NCI-H2107 (cell line): ENCODE measurements at places on chromosomes 1 and 21.

DNA sequence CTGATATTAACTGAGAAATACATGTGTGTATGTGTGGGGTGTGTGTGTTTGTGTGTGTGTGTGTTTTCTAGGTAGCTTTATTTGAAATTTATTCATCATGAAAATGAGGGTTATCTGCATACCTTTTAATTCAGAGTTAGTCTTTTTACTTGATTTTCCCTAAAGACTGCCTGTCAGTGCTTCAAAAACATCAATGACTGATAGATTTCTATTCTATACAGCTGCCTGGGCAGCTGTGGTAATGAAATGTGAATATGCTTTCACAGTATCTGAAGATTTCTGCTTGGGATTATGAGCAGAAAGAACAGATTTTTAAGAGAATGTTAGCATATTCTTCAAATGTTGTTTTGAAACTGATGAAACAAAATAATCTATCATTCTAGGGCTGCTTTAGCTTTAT, 119.7 kb upstream of the ZRANB2 start:
- no peak for DNase-seq

- no peak for DNase-seq
Observed at GRCh38 chr1:48726139-48726538, 50.6 kb downstream of the BEND5 start.

DNA sequence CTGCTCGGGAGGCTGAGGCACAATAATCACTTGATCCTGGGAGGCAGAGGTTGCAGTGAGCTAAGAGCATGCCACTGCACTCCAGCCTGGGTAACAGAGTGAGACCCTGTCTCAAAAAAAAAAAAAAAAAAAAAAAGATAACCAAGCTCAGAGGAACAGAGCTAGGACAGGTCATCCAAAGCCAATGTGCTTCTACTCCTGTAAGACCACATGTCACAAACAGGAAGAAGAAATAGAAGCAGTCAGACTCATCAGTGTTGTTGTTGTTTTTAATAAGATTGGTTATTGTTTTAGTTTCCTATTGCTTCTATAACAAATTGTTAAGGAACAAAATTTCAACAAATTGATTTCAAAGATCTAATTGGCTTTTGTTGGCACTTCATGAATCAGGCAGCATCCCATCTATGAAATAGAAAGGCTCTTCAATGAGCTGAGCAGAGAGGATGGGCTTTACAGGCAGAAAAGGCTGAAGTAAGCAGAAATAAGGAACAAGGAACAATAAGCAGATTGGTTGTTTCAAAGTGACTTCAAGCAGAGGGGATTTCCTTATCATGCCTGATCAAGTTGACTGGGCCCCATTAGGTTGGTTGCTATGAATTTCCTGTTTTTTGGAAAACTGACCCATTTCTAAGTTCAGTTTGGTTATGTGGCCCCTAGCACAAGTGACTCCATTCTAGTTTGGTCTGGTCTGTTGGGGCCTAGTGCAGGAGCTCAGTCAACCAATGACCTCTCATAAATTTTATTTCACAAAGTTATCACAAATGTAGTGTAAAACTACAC, 6.0 kb upstream of the AKNAD1 start:
- DNase-seq, result no peak

DNA sequence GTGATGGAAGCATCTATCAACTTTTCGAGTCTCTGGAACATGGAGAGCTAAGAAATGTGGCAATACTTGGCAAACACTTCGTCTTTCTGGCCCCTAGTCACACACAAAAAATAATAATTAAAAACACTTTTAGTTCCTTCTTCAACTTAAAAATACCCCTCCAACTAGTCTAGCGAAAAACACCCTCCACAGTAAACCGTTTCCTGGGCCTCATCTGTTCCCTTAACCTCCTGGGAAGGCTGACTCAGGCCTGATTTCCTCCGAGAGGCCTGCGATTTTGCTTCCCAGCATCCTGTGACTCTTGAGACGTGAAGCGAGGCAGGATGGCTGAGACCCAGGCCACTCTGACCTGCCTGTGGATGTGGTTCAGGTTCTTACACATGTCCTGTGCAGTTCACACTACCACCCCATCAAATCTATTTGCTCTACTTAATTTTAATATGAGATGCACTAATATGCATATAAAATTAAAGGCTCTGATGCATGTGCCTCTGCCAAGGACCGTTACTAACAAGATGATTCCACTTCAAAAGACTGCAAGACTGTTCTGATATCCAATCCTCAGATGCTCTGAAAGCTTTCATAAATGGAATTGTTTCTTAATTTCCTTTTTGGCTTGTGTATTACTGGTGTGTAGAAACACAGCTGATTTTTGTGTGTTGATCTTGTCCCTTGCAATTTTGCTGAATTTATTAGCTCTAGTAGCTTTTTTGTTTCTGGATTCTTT, 3.5 kb downstream of the NAV1 start:
- DNase-seq, result no peak

- DNase-seq, result peak; percentile 48
Observed at GRCh38 chr1:43586136-43586731, 55.6 kb downstream of the PTPRF start.

DNA sequence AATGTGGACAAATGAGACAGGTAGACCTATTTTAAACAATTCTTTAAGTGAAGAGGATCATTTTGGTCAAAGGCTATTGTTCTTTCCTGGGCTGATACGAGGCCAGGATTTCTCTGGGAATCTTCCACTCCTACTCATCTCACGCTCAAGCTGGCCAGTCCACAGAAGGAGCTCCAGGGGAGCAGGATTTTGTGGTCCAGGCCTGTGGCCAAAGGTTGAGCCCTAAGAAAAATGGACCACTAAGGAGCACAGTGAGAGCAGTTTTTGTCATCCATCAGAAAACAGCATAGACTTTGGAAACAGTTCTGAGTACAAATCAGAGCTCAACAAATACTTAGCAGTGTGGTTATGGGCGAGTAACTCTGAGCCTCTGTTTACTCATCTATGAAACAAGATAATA, 260.2 kb upstream of the RUNX1 start:
- DNase-seq, result no peak

GRCh38 chr1:160078512-160079195, 2.7 kb upstream of the KCNJ9 start:
- no peak for DNase-seq

GRCh38 chr1:212161231-212161781, 123.9 kb upstream of the PPP2R5A start:
- DNase-seq, result no peak

DNA sequence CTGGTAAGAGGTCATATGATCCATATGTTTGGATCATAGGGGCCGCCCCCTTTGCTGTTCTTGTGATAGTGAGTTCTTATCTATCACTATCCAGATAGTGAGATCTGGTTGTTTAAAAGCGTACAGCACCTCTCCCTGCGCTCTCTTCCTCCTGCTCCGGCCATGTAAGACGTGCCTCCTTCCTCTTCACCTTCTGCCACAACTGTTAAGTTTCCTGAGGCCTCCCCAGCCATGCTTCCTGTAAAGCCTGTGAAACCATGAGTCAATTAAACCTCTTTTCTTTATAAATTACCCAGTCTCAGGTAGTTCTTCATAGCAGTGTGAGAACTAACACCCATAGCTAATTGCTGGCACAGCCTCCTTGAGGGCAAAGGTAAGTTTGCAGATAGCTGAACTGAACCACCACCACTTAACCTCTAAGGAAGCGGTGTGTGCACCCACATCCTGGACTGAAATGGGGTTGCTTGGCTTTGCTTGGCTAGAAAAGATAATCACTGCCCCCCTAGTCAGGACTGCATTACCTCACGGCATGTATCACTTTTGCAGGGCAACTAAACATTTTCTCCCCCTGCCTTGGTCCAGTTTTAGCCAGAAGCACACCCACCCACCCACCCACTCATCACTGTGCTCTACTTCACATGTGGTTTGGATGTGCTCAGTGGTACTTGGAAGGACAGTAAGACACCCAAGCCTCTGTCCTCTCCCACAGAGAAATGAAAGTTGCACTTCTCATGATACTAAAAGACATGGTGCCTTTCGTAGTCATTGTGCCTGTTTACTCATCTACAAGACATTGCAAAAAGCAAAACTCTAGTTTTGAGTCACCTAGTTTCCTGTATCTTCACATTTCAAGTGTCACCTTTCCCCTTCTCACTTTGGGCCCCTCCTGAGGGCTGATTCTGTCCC, 23.1 kb upstream of the PTAFR start:
- no peak for DNase-seq

DNA sequence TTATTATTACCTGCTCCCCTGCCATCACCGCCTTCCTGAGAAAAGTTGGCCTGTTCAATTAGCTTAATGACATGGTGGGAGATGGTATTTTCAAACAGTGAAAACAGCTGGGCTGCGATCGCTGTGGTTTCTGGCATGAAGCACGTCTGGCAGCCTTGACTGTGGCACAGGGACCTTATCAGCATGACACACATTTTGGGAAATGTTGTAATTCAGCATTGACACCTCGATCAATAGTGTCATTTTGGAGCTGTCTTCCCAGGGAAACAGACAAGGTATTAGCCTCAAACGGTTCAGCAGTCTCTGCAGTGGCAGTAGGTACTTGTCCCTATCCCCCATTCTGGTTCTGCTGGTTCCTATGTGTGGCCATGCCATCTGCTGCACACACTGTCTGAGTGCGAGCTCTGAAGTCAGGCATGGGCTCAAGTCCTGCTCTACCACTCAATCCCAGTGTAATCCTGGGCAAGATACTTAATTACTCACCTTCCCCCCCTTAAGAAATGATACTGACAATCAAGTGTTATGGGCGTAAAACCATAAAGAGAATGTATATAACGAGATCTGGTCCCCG, 154.5 kb upstream of the KCND3 start:
- DNase-seq, result no peak

DNA sequence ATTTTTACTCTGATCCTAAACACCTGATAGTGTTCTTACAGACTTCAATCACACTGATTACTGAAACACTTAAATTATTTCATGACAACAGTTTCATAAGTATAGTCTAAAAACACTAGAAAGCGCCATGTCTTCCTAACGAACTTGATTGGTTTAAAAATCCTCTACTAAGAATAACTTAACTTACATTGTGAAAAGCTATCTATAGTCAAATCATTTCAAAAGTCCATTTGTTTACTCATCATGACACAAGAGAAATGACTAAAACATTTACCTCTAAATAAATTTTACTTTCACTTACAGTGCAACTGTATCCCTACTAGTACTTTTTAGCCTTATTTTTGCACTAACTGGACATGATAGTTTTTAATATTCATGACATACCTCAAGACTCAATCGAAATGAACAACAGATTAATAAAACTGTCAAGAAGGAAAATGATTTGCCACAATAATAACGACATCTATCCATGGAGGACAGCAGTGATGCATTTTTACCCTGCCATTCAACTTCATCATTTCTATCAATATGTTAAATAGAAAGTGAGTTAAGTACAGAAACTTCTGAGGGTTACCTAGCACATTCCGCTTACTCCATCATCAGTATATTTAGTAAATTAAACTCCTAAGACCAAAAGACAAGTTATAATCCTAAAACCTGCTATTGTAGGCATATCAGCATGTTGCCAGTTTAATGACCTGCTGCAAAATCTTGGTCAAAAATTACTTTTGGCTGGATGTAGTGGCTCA, 38.4 kb downstream of the AHCTF1 start:
- DNase-seq, result no peak

GRCh38 chr1:23478896-23479665, 4.9 kb downstream of the ASAP3 start:
- no peak for DNase-seq

DNA sequence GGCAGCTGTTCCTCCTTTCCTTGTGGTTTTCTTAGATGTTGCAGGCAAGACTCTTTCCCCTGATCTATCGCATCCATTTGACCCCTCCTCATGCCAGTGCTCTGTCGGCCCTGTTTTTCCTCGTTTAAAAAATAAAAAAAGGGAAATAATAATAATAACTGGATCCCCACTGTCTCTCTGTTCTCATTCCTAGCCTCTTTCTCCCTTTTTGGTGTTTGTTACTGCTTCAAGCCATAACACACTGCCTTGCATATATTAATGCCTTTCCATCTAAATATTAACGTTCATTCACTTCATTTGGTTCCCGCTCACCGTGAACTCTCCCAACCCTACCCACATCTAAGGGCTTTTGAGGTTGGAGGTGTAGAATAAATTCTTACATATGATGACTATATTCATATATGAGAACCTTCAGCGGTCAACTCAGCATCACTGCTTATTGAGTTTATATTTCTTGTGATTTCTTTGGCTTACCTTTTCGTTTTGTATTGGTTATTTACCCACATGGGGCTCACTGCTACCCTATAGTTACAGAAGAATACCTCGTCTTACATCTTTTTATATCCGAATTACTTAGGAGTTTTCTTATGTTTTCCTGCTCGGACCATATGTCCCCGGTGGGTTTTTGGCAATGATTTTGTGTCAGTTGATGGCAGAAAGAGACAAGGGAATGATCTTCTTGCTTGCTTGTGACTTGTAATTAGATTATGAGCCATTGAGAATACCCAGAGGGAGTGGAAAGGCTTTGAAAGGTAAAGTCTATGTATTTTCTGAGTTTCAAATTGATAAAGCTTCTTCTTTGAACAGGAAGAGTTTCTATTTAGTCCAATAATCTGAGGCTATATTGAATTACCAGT, 805 bp downstream of the ATG4C start:
- DNase-seq, result no peak

DNA sequence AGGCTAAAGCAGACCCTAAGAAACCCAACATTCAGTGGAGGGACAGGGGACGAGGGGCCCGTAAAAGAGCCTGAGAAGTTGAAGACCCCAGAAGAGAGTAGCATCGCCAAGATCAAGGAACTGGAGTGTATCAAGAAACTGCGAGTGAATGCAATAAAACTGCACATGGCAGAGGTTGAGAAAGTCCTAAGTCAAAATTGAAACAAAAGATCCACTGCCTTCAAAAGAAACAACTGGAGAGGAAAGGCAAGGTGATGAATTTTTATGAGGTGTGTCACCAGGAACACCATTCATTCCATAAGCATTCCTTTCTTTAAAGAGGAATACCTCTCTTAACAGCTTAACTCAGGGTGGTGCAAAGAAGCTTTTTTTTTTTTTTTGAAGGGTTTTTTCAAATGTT, 38.3 kb upstream of the ADORA3 start:
- DNase-seq, result no peak

DNA sequence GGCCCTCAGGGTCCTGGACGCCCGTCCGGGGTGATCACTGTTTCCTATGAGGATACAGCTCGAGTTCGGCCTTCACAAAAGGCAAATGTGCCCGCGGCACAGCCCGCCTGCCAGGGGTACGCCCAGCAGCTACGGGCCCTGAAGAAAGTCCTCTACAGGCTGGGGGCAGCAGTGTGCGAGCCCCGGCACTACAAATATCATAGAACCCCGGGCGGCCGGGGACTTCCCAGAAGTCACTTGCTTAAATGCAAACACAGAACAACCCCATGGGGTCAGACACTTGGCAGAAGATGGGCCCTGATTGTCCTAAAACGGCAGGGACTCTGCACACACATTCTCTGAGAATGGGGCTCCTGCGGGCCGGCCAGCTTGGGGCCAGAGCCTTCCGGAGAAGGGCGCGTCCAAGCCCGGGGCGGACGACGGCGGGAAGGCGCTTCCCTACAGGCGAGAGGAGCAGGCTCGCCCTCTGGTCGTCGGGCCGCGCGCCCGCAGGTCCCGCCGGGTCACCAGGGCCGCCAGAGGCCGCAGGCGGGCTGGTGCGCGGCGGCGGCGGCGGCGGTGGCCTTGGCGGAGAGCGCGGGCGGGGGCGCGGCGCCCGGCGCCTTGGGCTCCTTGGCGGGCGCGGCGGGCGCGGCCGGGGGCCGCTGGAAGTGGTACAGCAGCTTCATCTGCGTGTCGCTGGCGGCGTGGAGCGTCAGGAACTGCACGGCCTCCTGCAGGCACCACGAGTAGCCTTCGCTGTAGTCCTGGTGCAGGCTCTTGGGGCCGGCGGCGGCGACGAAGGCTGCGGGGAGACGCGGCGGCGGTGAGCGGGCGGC, 888 bp downstream of the HES5 start:
- DNase-seq, result no peak
